Activated CD4-positive, alpha-beta T cell treated with anti-CD3 and anti-CD28 coated beads, Interleukin-10, Interleukin-2, amounts not matched to agents 100 ng/mL and 50 ng/mL, durations not matched to agents 16 hours and 8 hours (primary cell): ENCODE measurements at places on chromosomes 7 and 10.
A peak's percentile ranks its signal among the peaks of the same experiment; 100 is the strongest.

DNA sequence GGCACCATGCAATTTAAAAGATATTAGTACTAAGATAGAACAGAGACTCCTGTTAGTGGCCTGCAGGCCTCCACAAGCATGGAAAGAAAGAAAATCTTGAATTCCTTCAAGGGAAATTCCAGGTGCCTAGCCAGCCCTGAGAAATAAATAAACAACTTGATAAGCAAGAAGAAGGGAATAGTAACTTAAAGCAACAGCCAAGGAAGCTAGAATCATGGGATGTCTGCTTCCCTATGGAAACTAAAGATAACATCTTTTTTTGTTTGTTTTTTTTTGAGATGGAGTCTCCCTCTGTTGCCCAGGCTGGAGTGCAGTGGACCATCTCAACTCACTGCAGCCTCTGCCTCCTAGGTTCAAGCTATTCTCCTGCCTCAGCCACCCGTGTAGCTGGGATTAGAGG lies 128.6 kb downstream of the SKIDA1 start:
- DNase-seq: no peak

DNA sequence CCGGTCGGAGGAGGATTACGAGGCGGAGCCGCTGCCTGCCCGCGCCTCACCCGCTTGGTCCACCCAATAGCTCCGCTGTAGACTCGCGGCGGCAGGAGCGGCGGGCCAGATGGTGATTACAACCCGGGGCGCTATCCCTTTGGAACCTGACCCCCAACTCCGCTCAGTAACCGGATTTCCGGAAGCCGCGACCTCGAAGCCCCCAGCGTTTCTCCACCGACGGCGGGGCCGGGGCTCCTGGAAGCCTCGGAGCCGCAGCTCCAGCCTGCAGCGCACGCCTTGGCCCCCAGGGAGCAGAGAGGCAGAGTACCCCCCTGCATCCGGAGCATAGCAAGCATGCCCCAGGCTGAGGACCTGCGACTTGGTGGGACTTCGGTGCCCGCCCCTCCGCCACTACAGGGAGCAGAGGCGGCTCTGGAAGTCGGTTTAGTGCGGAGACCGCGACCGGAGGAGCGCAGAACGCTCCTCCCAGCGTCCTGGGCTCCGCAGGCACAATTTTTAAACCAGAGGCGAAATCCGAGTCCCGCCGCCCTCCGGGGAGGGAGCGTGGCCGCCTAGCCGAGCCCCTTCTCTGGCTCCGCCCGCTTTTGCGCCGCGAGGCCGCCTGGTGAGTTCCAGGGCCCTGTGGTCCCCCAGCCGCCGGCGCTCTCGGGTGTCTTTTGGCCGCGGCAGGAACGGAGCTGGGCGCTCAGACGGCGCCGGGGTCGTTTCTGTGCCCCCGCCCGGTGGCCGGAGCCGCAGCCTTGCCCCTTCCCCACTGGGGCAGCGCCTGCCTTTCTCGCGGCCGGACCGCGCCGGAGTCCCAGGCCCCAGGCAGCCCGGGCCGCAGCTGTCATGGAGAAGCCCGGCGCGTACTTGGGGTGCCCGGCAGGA lies 28.2 kb upstream of the BMS1 start:
- peak; percentile 7 for DNase-seq

GRCh38 chr10:19918794-19919193 lies 102.6 kb downstream of the PLXDC2 start:
- no peak for DNase-seq

- peak; percentile 57 for DNase-seq
Measured at GRCh38 chr10:52779541-52780390, 7.2 kb upstream of the MBL2 start.

DNA sequence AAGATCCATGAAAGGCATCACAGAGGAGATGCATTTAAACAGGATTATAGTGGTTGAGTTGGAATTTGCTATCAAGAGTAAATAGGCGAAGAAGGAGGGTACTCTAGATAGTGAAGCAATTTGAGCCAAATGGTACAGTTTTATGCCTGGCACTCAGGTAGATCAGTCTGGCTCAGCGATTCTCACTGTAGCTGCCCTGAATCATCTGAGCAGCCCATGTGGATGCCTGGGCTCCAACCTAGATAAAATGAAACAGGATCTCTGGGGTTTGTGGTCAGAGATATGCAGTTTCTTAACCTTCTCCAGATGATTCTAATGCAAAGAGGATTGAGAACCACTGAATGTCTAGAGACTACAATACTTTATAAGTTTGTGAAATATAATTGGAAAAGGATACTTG lies 282.0 kb upstream of the FZD1 start:
- no peak for DNase-seq

- DNase-seq: no peak
Measured at GRCh38 chr7:12294701-12295100, 83.6 kb downstream of the TMEM106B start.

GRCh38 chr7:28179120-28180030 lies 1.2 kb downstream of the JAZF1 start:
- DNase-seq: peak; percentile 65

DNA sequence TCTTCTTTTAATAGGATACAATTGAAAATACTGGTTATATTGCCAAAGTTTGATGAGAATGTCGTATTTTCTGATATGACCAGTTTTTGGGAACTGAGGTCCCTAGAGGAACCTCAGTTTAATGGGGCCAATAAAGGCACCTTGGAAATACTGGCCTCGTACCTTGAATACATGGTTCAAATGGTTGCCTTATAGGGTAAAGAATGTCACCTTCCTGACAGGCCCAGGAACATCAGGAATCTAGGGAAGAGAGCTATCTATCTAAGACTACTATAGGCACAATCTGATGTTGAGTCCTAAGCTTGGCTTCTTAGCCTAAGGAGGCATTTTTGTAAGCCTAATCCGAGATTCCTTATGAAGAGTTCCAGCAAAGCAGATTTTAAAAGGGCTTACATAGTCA lies 9.3 kb downstream of the SHTN1 start:
- no peak for DNase-seq

DNA sequence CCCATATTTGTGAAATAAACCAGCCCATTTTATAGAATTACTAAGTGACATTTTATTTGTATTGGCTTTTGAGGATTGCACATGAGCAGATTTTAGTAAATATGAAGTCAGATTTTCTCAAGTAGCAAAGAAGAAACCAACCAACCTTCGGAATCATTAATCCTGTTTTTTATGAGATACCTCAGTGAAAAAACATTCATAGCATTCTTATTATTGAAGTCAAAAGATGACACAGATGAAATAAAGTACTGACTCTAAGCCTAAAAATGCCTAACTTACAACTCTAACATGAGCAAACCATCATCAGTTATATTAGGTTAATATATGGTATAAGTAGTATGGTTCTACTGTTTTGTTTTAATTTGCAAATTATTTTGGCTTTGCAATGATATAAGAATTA lies 59.9 kb upstream of the AGBL3 start:
- no peak for DNase-seq

- no peak for DNase-seq
Measured at GRCh38 chr10:86443936-86444335, 77.3 kb upstream of the GRID1 start.

DNA sequence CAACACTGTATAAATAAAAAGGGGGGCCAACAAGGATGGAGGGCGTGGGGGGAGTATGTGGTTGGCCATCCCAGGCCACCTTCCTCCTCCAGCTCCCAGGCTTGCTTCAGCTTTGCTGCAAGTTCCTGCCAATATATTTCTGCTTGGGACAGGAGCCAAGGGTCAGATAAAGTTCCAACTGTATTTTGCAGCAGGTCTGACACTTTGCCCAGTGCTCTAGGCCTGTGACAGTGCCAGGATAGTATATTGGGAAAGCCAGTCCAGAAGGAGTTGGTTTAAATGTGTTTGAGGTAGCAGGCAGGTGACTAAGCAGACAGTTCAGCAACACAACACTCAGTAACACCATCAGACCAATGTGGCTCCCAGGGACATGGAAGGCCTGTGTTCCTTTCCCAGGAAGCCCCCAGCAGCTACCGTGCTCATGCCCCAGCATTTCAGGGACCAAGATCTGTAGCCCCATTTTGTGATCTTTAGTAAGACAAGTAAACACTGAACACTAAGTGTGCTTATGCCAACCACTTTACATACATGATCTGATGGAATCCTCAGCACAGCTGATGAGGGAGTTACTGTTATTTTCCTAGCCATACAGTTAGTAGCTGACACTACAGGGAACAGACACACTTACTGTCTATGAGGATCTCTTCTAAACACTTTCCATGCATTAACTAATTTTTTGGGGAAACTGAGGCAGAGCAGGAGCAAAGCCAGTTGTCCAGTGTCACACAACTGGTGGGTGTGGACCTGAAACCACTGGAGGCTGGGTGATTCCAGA lies 38.9 kb downstream of the DNAJB12 start:
- no peak for DNase-seq

DNA sequence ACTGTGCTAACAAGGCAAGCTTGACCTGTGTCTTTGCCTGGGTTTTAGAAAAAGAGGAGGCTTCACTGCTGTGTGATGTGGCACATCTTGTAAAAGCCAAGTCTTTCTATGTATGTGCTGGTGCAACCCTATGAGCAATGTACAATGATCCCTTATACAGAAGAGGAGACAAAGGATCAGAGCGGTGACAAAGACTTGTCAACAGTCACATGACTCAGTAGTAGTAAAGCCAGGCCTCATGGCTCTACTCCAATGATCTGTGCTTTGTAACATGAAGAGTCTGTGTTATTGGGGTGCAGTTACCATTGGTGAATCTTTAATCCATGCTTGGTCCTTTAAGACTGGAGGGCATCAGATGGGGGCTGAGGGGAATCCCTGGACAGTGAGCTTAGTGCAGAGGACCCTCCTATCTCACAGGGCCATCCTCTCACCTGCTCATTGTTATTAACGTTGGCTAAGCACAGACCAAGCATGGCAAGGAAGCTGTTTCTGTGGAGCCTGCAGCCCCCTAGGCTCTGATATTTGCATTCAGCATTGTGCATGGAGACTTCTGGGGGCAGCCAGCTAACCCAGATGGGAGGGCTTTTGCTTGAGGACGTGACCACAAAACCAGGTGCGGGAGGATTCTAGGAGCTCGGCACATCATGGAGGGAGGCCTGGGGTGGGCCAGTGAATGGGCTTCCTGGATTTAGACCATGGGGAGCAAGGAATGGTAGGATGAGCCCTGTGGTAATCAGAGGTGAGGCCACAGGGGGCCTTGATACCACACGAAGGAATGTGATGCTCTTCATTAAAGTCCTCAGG lies 308.8 kb upstream of the ZNF32 start:
- no peak for DNase-seq

GRCh38 chr7:152865011-152865410 lies 105.5 kb downstream of the ACTR3B start:
- no peak for DNase-seq

- DNase-seq: no peak
Measured at GRCh38 chr7:42925630-42926029, 6.3 kb downstream of the PSMA2 start.

GRCh38 chr7:74581916-74582440 lies 75.5 kb upstream of the GTF2I start:
- DNase-seq: no peak

- DNase-seq: no peak
Measured at GRCh38 chr7:110767550-110768110, 323.3 kb upstream of the LRRN3 start.

DNA sequence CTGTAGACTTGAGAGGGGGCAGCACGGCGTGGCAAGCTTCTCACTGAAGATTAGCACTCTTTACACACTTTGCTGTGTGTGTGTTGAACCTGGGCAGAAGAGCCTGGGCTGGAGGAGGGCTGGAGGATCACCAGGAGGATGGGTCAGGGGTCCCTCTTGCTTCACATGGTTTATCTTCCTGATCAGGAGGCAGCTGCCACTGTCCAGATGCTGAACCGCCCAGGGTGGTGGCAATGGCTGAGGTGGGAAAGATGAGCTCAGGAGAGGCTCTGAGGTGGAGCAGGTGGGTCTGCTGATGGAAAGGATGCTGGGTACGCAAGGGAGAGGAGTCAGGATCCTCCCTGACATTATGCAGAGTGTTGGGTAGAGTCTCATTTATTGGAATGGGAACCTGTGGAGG lies 191.5 kb downstream of the RAMP3 start:
- no peak for DNase-seq

DNA sequence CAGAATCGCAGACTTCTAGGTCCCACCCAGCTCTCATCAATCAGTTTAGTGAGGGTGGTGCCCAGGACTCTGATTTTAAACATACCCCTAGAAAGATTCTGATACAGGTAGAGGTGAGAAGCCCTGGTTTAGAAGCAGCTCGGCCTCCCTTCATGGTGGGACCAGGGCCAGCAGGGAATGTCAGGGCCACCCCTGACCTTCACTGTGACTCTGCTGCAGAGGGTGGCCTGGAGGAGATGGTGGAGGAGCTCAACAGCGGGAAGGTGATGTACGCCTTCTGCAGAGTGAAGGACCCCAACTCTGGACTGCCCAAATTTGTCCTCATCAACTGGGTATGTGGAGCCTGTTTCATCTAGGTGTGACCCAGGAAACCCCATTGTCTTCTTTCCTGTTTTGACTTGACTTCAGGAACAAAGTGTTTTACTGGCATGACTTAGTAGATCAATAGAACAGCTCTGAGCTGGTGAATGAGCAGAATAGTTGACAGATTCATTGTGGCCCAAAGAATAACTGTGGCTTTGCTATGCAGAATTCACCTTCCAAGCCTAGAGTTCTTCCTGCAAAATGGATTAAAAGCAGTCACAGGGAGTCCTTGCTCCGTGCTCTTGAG lies 7.2 kb downstream of the DBNL start:
- DNase-seq: no peak

DNA sequence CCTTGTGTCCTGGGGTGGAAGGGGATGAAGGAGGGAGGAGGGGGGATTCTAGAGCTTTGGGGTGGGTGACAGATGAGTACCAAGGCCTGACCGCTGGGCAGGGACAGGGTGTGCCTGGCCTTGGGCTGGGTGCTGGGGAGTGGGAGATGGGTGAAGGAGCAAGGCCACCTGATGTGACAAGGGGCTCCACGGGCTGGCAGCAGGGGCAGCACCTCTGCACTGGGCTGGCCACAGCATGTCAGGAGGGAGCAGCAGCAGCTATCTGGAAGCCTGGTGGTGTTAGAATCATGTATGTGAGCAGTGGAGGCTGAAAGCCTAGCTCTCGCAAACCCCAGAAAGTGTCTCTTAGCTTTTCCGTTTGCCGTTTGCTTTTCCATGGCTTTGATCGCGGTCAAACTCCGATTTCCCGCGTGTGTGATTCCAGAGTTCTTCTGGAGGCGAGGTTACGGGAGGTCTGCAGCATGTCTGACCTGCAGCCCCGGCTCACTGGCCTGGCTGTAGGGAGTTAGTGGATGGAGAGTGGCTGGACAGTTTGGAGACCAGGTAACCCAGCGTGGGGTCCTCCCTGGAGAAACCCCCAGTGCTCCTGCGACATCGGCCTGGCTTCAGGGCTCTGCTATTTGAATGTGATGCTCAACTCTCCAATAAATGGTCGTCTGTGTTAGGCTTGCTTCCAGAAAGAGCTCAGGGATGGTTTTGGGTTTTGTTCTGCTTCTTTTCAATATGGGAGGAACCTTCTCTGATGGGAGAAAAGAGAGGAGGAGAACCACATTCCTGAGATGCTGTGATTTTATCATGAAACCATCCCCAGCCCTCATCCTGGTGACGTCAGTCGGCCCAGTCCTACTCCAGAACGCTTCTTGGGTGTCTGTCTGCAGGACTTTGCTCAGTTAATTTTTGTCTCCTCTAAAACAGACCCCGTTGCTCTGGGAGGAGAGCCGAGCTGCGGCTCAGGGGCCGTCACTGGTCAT lies 105.5 kb downstream of the CUX1 start:
- DNase-seq: no peak

GRCh38 chr10:55628260-55628701 lies 732.8 kb downstream of the ZWINT start:
- DNase-seq: no peak
